ENCODE measurements at places on chromosomes 13 and 19.

DNA sequence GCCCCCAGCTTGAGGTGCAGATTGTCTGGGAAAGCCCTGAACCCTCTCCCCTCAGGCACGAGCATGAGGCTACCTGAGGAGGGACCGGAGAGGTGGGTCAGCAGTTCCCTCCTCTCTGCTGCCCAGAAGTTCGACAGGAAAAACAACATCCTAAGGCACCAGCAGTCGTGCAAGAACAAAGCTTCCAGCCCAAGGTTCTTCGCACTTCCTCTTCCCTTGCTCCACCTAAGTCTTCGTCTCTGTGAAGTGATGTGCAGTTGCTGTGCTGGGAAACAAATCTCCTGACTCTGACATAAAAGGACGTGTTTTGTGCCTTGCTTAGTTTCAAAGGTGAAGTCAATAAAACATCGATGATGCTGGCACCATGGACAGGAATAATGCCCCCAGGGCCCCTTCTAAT is 173.3 kb downstream of the USP12 start:
- no peak for DNase-seq

DNA sequence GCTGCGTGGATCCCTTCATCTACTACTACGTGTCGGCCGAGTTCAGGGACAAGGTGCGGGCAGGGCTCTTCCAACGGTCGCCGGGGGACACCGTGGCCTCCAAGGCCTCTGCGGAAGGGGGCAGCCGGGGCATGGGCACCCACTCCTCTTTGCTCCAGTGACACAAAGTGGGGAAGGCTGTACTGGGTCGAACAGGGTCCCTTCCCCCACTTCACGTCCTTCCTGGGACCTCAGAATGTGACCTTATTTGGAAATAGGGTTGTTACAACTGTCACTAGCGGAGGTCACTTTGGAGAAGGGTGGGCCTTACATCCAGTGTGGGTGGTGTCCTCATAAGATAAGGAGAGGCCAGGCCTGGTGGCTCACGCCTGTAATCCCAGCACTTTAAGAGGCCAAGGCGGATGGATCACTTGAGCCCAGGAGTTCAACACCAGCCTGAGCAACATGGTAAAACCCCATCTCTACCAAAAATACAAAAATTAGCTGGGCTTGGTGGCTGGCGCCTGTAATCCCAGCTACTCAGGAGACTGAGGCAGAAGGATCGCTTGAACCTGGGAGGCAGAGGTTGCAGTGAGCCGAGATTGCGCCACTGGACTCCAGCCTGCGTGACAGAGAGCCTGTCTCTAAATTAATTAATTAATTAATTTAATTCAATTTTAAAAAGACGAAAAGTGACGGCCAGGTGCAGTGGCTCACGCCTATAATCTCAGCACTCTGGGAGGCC is 1.8 kb downstream of the F2RL3 start:
- DNase-seq: no peak

- DNase-seq: no peak
Measured at GRCh38 chr13:110629735-110630134, 14.4 kb downstream of the NAXD start.

DNA sequence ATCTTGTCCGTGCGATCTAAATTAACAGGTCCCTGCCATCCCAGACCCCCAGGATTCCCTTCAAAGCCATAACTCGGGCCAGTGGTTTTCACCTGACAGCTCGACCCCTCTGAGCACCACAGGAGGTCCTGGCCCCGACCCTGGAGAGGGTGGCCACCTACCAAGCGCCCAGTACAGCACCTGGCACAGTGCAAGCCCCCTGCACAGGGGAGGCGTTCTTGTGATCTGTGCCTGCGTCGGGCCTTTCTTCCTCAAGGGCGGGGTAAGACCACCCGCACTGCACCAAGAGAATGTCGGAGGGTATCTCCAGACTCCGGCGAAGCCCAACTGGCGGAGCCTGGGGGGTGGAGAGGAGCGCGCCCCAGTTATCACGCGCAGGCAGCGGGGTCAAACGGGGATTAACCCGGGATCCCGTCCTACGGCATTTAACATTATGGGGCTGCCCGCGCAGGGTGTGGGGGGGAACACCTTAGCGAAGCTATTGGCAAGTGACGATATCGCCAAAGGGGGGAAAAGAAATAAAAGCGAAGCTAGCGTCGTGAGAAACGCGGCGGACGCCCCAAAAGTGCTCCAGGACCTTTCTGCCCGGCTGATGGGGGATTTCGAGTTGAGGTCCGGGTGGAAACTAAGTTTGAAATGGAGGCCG is 1.3 kb upstream of the HNRNPL start:
- DNase-seq: no peak

GRCh38 chr13:79336966-79337365 is 69.1 kb downstream of the RBM26 start:
- DNase-seq: peak; percentile 30

- no peak for DNase-seq
Measured at GRCh38 chr13:91331047-91331915, 16.2 kb upstream of the MIR17HG start.

GRCh38 chr13:113850722-113851479 is 13.0 kb downstream of the GAS6 start:
- no peak for DNase-seq

GRCh38 chr19:18001777-18002345 is 6.1 kb upstream of the ARRDC2 start:
- DNase-seq: no peak

- no peak for DNase-seq
Measured at GRCh38 chr13:101291646-101292515, 124.4 kb downstream of the NALCN start.

DNA sequence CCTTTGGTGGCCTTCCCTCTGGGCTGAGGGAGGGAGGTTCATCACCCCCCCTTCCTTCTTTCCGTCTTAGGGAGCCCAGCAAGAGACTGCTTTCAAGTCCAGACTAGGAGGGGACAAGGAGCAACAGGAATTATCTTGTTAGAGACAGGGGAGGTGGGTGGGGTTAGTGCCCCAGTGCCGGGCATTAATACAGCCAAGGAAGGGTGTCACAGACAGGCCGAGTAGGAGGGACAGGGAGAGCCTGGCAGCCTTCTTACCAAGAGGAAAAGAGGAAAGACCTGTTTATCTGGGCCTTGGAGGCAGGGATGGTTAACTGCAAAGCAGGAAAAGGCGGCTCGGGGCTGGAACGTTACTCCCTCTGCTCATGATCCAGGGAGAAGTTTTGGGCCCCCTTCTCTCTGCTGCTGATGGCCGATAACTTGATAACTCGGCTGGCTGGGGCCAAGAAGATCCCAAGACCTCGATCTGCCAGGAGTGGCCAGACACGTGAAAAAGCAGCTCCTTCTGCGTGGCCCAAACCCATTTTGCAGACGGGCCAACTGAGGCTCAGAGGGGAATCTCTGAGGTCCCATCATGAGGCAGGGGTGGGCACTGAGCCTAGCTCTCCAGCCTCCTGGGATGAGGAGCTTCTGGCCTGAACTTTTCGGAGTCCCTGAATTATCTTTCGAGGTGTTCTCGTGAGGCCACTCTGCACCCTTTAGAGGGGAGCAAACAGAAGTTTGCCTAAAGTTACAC is 79.3 kb downstream of the PTPRS start:
- no peak for DNase-seq

DNA sequence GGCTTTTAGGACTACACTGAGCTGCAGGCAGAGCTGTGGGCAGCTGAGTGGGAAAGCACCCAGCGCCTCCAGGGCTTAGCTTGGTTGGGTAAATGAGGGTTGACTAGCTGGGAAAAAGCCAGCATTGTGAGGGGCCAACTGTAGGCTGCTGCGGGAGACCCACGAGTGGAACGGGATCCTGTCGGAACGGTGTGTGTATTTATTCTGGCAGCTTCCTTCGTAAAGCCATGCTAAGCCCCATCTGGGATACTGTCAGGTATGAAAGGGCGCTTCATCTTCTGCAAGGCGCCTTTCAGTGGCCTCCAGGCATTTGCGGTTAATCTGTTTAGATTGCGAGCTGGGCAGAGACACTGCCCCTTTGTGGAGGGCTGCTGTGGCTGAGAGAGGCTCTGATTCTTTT is 39.5 kb upstream of the CNMD start:
- DNase-seq: no peak

DNA sequence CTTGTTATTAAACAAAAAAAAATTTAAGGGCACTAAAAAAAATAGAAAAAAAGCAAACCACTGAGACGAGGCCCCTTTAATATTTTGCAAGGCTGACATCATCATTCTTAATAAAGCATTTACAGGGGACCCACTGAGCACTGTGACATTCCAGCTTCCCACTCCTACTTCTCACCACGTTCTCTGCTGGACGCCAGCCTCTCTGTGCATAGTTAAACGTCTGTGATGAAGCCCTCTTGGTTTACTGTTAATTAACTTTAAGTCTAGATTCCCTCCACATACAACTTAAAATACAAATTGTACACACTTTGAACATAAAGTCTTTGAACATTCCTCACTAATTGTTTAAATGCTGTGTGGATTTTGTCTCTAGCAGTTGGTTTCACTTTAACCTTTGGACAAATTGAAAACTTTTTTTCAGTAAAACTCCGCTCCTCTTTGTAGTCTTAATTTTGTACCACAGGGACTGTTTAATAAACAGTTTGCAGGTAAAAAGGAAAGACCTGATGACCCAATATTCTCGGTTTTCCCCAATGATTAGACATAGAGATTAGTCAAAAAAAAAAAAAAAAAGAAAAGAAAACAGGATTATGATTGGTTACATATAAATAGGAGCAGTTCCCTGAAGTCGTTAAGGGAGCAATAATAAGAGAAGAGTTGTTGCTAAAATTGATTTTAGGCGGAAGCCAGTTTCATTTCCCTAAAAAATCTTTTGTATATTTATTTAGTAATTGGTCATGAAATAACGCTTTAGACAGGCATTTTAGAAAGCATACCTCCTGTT is 219.8 kb downstream of the MZT1 start:
- DNase-seq: no peak

GRCh38 chr19:53982611-53983010 is 8.8 kb upstream of the CACNG6 start:
- DNase-seq: peak; percentile 78

DNA sequence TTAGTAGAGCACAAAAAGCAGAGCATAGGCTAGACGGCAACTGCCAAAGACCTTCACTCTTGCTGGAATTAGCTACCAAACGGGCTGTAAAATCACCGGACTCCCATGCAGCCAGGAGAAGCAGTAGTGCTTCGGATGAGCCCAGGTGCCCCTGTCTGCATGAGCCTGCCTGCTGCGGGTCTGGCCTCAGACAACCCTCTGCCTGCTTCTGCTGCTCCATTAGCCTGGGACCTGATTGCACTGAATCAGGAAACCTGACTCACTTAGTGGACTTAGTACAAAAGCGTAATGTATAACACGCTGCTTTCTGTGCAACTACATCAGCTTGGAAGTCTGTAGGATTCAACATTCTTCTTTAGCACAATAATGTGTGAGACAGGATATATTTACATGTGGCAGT is 170.0 kb downstream of the LMO7 start:
- DNase-seq: no peak

GRCh38 chr13:20940083-20940482 is 37.5 kb upstream of the XPO4 start:
- DNase-seq: no peak

- peak; percentile 59 for DNase-seq
Measured at GRCh38 chr19:1026783-1027649, 608 bp downstream of the CNN2 start.

- no peak for DNase-seq
Measured at GRCh38 chr13:103403148-103403740, 337.0 kb upstream of the SLC10A2 start.

DNA sequence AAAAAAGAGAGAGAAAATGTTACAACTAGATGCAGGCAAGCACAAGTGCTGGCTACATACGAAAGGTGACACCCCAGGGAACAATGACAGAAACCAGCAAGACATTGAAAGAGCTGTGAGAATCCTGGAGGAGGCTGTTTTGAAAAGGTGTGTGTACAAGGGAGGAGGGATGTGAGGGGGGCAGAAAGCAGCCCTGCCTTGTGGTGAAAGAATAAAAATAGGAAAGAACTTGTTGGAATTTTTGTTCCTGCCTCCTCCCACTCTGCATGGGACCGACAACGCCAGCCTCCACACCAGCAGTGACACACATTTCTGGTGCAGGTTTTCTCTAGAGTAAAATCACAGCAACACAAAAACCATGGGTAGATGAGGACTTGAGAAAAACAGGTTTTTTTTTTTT is 1258.6 kb downstream of the PCDH9 start:
- no peak for DNase-seq

DNA sequence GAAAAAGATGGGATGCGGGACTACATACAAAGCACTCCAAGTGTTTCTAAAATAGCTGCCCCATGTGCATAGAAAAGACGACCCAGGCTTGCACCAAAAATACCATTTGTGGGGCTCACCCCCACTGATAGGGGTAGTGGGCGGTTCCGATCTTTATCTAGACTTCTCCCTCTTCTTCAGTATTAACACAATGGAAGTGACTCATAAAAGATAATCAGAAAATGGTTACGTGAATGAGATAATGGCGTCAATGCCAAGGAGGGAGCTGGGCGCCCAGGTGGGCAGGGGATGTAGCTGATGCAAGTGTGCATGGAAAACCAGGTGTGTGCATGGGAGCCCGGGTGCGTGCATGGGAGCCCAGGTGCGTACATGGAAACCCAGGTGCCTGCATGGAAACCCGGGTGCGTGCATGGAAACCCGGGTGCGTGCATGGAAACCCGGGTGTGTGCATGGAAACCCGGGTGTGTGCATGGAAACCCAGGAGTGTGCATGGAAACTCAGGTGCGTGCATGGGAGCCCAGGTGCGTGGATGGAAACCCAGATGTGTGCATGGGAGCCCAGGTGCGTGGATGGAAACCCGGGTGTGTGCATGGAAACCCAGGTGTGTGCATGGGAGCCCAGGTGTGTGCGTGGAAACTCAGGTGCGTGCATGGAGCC is 32.7 kb downstream of the LAMP1 start:
- no peak for DNase-seq

GRCh38 chr13:51122868-51123566 is 11.9 kb upstream of the C13orf42 start:
- no peak for DNase-seq

GRCh38 chr19:33345163-33345562 is 28.3 kb upstream of the CEBPG start:
- no peak for DNase-seq

GRCh38 chr13:26050568-26051230 is 1.1 kb downstream of the SHISA2 start:
- no peak for DNase-seq

DNA sequence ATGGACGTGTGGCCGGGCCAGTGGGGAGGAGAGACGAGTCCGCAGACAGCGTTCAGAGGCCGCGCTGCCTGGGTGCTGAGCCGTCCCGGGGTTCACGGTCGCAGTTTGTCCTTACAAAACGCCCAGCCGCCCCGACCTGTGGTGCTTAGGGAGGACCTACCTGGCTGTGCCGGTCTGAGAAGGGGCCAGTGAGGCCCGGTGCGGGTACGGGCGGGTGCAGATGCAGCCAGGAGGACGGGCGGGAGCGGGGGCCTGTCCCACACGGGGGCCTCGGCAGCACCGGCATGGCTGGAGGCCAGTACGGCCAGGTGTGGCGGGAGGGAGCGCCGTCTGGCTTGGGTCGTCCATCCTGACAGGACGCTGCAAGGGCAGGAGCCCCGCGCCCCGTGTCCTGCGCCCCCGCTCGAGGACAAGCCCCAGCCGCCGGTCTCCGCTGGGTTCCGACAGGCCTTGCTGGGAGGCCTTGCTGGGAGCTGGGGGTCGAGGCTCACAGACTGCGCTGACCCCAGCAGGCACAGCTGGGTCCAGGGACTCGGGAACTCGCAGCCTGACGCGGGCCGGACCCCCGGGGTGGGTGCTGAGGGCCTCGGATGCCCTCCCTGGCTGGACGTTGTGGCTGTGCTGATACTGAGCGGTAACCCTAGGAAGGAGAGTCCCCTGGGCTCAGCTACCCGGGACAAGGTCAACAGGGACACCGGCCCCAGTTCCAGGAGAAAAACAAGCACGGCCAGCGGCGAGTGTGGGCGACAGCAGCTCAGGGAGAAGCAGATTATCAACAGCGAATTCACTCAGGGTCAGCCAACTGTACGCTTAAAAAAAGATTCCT is 5.3 kb upstream of the PROZ start:
- peak; percentile 78 for DNase-seq

All from Right ventricle myocardium inferior (tissue), 1 donor.